ENCODE measurements at places on chromosomes 5 and 9.

DNA sequence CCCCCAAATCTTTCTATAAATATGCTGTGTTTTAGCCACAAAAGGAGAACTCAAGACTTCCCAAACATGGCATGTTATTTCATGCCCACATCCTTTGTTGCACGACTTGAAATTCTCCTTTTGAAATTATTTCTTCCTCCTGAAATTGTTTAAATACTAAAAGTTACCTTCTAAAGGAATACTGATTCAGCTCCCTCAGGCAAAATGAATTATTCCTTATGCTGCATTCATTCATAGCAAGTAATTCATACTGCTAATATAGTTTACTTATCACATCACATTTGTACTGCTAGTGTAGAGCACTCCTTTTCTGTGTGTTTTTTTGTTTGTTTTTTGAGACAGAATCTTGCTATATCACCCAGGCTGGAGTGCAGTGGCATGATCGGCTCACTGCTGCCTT lies 45.7 kb downstream of the BHMT start:
- DNase-seq, result peak; percentile 45

- no peak for DNase-seq
These were observed 810.4 kb upstream of the GRAMD2B start for GRCh38 chr5:125612776-125613175.

DNA sequence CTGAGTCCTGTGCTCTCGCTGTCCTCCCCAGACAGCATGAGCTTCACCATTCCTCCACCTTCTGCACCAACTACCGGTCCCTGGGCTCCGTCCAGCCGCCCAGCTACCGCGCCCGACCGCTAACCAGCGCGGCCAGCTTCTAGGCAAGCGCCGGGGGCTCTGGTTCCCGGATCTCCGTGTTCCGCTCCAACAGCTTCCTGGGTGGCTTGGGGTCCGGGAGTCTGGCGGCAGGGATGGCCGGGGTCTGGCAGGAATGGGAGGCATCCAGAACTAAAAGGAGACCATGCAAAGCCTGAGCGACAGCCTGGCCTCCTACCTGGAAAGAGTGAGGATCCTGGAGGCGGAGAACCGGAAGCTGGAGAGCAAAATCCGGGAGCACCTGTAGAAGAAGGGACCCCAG lies 613.1 kb upstream of the PTGER4 start:
- DNase-seq, result no peak

- no peak for DNase-seq
These were observed 450.0 kb downstream of the CCDC171 start for GRCh38 chr9:16002816-16003215.

DNA sequence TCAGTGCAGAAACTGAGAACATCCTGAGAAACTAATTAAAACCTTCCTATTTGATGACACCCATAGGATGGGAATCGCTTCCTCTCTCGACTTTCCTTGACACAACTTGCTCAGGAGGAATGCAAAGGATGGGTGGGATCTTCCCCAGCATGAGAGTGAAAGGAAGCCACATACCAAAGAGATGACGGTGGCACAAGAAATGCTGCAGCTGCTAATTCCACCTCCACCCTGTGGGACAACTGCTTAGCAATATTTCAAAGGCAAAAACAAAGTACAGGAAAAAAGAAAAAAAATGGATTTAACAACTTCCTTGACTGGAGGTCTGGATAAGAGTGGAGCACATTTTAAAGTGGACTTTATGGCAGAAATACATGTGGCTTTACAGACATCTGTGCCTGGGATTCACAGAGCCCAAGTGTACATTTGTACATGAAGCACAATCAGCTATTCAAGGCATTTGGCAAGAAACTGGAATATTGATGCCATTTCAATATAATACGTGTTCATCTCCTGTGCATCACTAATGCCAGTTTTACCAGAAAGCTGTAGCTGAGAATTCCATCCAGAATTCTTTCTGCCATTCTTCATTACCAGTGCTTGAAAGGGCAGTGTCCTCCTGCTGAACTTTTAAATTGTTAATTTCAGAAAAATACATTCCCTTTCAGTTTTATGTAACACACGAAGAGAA lies 359.2 kb upstream of the ACTBL2 start:
- DNase-seq, result no peak

GRCh38 chr5:79992891-79993657 lies 2.0 kb upstream of the MTX3 start:
- no peak for DNase-seq
